ENCODE measurements at places on chromosomes 2 and 18.

- peak; percentile 11 for DNase-seq
Measured at GRCh38 chr2:81324046-81324445, 1019.5 kb upstream of the LRRTM1 start.

GRCh38 chr18:40019797-40020392 lies 1935.1 kb upstream of the PIK3C3 start:
- DNase-seq, result no peak

DNA sequence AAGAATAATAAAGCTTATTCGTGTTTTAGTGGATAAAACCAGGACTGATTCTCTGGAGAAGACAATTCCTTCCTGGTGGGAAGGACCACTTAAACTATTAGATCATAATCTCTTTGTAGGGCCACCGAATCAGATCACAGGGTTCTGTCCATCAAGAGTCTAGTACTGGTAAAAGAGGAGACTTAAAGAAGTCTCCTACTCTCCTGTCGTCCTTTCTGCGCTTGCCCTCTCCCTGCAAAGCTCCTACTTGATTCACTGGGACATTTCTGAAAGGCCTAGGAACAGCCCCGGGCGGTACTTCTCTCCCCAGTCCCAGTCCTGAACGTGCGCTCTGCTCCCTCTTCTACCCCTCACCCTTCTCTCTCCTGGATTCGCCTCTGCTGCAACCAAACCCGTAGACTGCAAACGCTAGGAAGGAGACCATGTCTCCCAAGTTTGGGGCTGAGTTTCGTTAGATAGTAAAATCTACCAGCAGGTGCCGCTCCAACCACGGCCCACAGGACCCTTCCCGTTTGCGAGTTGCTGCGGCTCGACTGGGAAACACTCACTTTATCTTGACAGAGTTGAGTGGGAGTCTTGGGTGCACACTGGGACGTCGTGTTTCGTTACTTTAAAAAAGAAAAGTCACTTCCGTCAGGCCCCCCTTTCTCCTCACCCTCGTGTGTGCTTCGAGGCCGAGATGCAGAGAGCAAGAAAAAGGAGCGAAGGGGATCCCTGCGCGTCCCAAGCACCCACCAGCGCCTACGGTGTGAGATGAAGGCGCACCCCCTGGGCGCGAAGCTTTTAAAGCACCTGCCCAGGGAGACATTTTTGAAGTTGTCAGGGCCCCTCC lies 923 bp downstream of the FIGLA start:
- DNase-seq, result no peak

DNA sequence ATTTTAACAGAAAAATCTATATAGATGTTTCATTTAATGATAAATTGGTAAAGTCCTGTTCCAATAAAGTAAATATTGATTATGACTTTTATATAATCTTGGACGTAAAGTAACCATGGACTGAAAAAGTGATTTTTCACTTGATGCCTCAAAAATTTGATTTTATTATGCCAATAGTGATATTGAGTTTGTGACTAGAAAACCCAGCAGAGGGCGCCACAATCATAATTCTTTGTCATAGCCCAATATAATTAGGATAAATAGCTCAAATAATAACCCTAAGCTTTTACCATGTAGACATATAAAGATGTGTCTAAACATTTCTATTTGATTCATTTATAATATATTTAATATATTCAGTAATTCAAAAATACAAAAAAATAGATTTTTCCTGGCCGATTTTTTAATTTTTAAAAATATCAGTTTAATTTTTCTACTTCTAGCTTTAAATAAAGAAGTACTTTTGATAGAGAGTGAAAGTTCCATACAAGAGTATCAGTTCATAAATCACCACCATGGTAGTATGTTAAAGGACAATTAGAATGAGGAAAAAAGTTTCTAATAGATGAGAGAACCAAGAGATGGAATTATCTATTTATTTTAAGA lies 30.7 kb downstream of the CAMKMT start:
- DNase-seq, result peak; percentile 17

GRCh38 chr2:213188533-213188867 lies 37.1 kb upstream of the IKZF2 start:
- no peak for DNase-seq

- no peak for DNase-seq
Measured at GRCh38 chr2:98545591-98545990, 62.7 kb downstream of the COA5 start.
